Activated CD4-positive, alpha-beta T cell treated with anti-CD3 and anti-CD28 coated beads for 48 hours (primary cell): ENCODE measurements at places on chromosomes 3 and 15.

DNA sequence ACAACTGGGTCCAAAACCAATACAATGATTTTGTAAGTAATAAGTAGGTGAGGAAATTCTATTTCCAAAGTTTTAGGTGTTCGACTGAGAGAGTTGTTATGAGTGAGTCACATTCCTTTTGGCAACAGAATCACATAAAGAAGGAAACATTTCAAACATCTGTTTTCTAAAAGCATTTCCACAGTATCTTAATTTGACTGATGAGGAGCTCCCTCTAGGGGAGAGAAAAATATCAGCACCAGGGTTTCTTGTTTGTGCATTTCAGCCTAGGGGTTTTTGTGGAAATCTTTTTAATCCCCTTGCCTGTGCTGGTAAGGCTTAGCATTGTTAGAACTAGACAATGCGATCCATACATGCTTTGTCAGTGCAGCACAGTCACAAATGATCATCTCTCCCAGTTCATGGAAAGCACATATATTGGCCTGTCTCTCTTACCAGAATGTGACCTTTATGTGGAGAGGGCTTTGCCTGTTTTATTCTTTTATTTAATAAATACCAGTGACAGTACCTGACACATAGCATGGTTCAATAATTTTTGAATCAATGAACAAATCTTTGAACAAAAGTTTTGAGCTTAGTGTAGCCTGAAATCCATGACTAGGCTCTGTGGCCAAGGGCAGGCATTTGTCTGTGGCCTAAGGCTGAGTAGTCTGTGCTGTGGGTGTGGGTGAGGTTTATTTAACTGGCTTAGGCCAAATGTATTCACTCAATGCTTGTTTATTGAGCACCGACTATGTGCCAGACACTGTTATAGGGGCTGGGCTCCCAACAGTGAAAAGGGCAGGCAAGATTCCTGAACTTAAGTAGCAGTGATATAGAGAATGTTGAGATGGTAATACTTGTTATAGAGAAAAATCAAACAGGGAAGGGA is 21.1 kb upstream of the IQCF6 start:
- DNase-seq: no peak

DNA sequence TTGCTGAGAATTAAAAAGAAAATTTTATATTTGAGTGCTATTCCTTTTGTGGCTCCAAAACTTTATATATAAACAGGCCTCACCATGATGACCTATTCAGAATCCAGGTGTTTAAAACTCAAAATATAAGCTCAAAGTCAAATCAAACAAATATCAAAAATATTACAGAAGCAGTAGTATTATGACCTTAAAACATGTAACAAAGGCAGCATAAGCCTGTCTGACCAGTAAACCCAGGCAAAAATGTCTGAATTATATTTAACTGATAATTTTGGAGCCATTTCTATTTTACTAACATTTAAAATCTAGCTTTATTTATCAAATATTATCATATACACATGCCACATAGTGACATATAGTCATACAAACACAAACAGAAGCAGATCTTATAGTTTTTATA is 6.4 kb upstream of the NOX5 start:
- no peak for DNase-seq

GRCh38 chr3:155412904-155413303 is 119.4 kb upstream of the STRIT1 start:
- no peak for DNase-seq

DNA sequence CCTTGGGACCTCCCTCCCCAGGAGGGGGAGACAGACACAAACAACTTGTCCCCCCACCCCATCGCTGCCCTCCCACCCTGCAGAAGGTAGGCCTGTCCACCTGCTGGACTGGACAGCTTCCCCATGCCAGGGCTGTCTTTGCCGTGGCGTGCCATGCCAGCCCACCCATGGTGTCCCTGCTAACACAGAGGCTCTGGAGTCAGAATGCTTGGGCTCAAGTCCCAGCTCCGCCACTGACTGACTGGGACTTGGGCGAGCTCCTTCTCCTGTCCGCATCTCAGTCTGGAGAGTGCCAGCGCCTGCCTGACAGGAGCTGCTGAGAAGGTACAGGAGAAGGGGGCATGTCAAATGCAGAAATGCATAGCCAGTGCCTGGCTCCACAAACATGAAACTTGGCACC is 23.9 kb downstream of the WNT7A start:
- DNase-seq: no peak

DNA sequence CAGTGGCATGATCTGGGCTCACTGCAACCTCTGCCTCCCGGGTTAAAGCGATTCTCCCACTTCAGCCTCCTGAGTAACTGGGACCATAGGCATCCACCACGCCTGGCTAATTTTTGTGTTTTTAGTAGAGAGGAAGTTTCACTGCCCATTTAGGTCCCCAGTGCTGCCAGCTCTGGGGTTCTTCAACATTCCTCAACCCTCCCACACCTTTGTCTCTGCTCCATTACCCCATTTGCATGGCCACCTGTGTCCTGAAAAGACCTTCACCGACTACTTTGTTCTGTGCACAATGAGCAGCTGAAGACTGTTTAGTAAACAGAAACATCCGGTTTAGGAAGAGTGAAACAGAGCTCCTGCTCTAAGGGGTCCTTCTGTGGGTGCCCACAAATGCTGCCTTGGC is 92.0 kb downstream of the FAM43A start:
- DNase-seq: no peak

- DNase-seq: no peak
Observed at GRCh38 chr3:100602506-100603444, 6.6 kb upstream of the ADGRG7 start.

- DNase-seq: peak; percentile 28
Observed at GRCh38 chr3:33645060-33645647, 72.9 kb downstream of the CLASP2 start.

GRCh38 chr3:171781711-171782127 is 28.6 kb downstream of the PLD1 start:
- no peak for DNase-seq

DNA sequence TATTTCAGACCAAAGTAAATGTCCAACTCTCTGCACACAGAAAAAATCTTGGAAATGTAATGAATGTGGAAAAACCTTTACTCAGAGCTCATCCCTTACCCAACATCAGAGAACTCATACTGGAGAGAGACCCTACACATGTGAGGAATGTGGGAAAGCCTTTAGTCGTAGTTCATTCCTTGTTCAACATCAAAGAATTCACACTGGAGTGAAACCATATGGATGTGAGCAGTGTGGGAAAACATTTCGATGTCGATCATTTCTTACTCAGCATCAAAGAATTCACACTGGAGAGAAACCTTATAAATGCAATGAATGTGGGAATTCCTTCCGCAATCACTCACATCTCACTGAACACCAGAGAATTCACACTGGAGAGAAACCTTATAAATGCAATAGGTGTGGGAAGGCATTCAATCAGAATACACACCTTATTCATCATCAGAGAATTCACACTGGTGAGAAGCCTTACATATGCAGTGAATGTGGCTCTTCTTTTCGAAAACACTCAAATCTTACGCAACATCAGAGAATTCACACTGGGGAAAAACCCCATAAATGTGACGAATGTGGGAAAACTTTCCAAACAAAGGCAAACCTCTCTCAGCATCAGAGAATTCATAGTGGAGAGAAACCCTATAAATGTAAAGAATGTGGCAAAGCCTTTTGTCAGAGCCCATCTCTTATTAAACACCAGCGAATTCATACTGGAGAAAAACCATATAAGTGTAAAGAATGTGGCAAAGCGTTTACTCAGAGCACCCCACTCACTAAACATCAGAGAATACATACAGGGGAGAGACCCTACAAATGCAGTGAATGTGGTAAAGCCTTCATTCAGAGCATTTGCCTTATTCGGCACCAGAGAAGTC is 8.0 kb upstream of the ZNF501 start:
- no peak for DNase-seq

- DNase-seq: no peak
Observed at GRCh38 chr15:64640146-64640871, 135.1 kb downstream of the RBPMS2 start.

- DNase-seq: no peak
Observed at GRCh38 chr3:122784436-122784835, 9.2 kb downstream of the HSPBAP1 start.

GRCh38 chr15:74768771-74769342 is 13.0 kb upstream of the CSK start:
- DNase-seq: peak; percentile 74

DNA sequence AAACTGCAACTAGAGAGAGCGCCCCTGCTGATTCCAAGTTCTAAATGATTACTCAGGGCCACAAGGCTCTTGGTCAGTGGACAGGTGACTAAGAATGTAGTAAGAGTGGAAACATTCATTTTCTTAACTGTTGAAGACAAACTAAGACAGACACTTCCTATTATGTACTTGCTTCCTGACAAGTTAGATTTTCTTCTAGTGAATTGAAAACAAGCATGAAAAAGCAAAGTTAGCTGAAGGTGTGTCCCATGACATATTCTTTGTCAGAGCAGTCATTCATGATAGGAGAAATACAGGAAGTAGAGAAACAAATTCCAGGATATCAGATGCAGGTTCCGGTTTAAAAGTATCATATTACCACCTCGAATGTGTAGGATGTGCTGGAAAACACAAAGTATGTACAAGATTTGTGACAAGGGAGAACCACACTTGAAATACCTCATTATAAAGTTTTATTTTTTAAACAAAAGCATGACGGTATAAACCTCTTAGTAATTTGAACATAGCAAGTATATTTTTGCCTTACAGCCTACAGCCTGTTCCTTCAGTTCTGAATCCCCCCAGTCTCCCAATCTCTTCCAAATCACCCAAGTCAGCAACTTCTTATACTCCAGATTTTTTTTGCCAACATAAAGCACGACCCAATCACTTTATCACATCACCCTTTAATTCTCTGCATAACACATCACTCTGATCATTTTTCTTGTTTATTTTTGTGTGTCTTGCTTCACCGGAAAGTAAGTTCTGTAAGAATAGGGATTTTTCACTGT is 6.2 kb downstream of the TSPAN3 start:
- no peak for DNase-seq

- no peak for DNase-seq
Observed at GRCh38 chr3:107432013-107432515, 54.8 kb downstream of the CCDC54 start.

GRCh38 chr3:129718201-129718600 is 111.7 kb upstream of the PLXND1 start:
- no peak for DNase-seq

DNA sequence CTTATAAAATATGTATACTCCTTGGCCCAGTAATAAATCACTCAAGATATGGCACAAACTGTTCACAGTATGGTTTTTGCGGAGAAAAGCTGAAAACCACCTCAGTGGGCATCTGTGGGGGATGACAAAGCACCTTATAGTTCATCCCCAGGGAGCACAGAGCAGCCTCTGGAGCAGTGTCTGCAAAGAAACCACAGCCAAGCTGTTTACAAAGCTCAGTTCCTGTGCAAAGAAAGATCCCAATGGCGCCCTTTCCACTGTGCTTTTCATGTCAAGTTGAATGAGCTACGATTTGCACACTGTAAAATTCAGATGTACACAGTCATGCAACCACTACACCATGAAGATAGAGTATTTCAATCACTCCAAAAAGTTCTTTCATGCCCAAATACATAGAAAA is 2.5 kb upstream of the EFCC1 start:
- no peak for DNase-seq

GRCh38 chr3:108102420-108103039 is 11.7 kb upstream of the CD47 start:
- DNase-seq: no peak

GRCh38 chr15:31035610-31036009 is 44.2 kb upstream of the MTMR10 start:
- DNase-seq: no peak

- DNase-seq: no peak
Observed at GRCh38 chr3:180747805-180748361, 68.6 kb upstream of the CCDC39 start.

GRCh38 chr3:56775838-56776555 is 25.8 kb downstream of the ARHGEF3 start:
- no peak for DNase-seq

- DNase-seq: no peak
Observed at GRCh38 chr3:187858041-187858440, 112.8 kb upstream of the BCL6 start.

DNA sequence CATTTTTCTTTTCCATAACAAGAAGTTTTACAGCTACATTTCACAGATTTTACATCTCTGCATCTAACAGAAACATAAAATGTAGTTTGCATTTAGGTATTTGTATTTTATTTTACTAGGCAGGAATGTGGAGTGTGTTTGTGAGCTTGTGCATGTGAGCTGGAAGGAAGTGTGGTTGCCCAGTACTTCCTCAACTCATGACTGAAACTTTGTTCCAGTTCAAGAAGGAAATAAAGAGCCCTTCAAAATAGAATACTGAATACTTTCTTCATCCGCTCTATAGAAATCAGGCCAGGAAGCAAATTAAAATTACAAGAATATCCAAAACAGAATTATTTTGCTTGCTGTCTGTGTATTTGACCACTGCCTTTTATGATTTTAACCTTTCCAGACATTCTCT is 81.3 kb downstream of the CHL1 start:
- no peak for DNase-seq

GRCh38 chr3:161403251-161403650 is 31.9 kb upstream of the SPTSSB start:
- no peak for DNase-seq

DNA sequence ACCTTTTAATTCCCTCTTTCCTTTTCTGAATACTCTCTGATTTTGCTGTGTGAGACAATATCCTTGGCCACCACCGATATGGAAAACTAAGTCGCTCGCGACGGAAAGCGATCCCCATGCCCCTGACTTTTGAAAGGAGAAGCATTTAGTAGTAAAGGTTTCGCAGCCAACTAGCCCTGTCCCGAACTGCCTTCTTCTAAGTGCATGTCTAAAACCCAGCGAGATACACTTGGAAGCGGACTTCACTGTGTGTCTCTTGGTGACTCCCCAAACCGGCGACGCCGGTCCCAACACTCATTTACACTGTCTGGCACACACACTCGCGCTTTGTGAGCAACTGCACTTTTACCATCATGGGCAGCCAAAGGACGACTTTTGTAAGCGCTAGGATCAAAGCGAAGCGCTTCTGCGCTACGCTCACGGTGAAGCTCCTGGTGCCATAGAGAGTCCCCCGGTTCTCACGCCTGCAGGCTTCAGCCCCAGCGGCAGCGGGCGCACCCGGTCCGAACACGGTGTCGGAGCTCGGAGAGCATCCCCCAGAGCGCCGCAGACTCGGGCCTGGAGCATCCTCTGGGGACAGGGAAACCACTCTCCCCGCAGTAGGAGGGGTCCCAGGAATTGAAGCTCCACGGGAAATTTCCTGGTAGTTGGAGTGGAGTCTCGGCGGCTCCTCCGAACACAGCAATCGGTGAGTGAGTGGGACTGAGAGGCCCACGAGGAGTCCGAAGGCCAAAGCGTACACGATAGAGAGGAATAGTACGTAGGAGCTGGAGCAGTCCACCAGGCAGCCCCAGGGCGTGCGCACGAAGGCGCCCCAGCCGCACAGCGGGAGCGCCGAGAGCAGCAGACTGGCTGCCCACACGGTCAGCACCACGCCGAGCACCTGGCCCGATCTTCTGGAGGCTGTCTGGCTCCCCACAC is 1.4 kb downstream of the GPR149 start:
- no peak for DNase-seq

GRCh38 chr15:79193103-79193502 is 89.4 kb upstream of the ANKRD34C start:
- DNase-seq: no peak

GRCh38 chr3:117589454-117589853 is 879.9 kb downstream of the TUSC7 start:
- no peak for DNase-seq
